ENCODE measurements at places on chromosomes 6 and 20. TPM values are rescaled to one million over a fixed set of nuclear protein-coding genes. Genes with fewer than 3 reads are reported as not detected.

MTFR2 gene
- 2.0 TPM for total RNA-seq

DLK2 gene
- total RNA-seq, result 0.93 TPM

DNA sequence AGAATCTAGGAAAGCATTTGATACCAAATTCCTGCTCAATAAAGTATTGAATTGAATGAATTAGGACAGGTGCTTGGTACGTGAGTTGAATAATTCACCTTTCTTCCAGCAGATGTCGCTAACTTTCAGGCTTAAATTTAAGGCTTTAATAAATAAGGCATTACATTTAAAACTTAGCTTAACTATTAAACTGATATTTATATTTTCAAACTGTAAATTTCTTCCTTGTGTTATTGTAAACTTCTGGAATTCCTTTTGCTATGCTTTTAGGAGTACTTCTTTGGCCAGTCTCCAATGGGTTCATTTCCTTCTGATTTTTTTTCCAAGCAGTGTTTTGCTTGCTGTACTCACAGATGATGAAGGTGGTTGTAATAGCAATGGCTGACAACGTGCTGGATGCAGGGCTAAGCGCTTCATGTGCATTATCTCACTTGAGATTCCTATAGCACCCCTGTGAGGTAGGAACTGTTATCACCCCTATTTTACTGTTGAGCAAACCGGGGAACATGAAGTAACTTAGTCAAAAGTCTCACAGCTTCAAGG, 71.3 kb upstream of the SLC2A12 start:
- DNase-seq, result no peak

- no peak for DNase-seq
These were observed 321.5 kb upstream of the MAN1A1 start for GRCh38 chr6:119671105-119671504.

GRCh38 chr20:59784791-59785668, 148.4 kb downstream of the SYCP2 start:
- DNase-seq, result no peak

GRCh38 chr6:16602035-16602434, 159.2 kb downstream of the ATXN1 start:
- DNase-seq, result no peak

DNA sequence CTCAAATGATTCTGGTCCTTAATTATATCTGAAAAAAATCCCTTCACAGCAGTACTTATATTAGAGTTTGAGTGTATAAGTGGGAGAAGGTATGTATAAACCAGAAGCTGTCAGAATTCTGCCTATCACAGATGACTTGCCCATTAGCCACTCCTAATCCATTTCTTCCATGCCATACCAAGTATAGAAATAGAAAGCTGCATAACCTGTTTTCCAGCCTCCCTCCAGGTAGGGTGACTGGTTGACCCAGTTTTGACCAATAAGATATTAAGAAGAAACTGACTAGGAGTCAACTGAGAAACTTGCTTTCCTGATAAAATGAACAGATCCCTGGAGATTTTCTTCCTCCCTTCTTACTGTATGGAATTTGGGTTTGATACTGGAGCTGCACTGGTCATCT, 112.2 kb upstream of the GRIK2 start:
- no peak for DNase-seq

DNA sequence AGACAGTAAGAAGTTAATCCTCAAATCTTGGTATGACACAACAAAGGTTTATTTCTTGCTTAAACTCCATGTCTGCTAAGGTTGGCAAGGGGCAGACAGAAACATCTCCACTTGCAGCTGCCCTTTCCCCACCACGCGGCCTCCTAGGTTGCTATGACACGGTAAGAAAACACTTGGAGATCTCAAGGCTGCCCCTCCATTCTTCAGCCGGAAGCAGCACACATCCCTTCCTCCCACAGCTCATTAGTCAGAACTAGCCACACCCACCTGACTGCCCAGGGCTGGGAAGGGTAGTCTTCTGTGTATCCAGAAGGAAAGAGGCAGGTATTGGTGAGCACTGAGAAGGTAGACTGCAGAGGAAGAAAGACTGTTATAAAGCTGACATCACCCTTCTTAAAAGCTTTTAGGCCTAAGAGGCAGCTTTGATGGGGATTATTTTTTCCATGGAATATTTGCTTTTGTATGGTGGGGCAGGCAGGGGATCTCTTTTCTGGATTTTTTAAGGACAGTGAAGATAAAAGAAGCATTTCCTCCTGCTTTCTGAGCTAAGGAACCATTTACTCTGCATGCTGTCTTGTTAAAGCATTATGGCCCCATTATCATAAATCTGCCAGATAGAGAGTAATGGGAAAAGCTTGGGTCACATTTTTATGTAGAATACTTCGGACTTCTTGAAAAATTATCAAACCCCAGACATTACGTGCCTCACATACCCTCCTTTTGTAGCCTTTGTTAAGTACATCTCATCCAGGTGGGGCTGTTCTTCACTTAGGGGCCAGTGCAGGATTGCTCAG, 41.6 kb downstream of the MRAP2 start:
- peak; percentile 12 for DNase-seq
